ENCODE measurements at places on chromosomes 5 and 9.

DNA sequence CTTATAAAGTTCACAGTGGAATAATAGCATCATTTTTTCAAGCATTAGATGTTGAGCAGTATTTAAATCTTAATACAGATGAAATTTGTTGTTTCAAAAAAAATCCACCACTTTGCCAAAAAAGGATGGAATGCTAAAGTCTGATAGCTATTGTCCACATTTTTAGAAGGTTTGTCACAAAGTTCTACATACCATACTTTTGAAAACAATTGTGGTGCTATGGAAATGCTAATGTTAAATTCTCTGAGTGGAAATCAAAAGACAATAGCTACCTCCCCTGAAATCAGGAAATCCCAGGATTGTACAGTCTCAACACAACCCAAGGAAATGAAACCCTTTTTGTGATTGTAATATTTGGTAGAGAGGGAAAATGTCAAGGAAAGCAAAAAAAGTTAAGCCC, 19.3 kb upstream of the GRAMD2B start:
- peak; percentile 81 for DNase-seq

DNA sequence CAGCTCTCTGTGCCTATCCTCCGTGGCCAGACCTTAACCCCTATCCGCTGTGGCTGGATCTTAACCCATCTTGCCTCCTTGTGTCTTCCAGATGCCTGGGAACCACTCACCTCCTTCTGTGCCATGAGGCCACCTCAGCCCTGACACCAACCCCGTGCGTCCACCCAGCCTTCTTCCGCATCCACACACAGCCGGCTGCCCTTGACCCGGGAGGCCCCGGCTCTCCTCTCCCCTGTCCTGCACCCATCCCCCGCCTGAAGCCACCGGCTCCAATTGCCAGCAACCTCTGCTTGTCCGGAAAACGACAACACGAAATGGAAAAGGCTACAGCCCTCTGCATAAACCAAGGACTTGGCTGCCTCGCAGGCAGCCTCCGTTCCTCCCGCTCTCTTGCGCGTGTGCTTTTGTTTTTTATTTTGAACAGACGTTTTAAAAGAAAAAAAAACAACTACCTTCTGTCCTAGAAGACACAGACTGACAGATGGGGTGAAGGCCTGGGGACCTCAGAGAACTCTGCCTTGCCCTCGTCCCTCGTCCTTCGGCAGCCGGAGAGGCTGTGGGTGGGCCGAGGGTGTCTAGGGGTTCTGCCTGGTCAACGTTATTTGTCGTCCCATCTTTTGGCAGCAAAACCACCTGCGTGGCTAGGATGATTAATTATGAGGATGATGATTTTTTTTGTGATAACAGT, 32.5 kb upstream of the HMCN2 start:
- no peak for DNase-seq

- no peak for DNase-seq
These were observed 349.1 kb downstream of the CTNND2 start for GRCh38 chr5:11555171-11555570.

DNA sequence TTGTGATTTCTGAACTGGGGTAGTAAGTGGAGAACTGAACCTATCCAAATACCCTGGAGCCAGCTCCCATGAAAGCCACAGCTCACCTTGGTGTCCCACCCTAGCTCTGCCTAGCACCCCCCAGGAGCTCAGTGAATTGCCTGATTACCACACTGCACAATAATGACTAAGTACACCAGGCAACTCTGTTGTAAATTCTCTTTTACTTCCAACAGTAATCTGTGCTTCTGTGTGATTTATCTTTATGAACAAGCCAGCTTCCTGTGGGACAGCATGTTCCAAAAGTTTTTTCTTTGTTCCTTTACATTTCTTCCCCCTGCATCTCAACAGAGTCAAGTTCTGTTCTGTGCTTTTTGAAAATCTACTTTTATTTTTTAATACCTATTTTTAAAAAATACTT, 22.1 kb upstream of the GRPEL2 start:
- no peak for DNase-seq

DNA sequence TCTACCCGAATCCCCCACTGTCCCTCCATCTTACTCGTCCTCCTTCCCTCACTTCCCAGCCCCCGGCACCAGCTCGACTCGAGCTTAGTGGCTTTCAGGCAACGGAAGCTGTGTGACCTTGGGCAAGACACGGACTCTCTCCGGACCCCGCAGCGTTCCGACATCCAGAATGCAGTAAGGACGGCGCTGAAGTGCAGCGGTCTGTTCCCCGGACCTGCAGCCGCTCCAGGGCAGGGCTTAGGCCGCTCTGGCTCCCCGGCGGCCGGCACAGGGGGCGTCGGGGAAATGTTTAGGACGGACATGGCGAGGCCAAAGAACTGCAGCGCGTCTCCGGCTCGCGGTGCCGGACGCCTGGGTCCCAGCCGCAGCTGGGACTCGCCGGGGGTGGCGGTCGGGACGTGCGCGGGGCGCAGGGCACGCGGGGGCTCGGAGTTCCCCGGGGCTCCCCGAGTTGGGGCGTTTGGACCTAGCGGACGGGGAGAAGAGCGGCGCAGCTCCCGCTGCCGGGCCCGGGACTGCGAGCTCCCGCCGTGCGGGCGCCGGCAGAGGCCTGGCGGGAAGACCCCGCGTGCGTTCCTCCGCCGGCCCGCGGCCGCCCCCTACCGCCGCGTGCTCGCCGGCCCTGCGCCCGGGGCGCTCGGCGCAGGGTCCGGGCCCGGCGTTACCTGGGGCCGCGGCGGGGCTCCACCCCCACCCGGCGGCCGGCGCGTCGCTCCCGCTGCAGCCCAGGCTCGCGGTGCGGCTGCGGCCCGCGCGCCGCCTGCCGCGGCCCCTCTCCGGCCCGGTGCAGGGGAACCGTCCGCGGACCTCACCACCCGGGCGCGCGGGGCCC, 5.6 kb upstream of the RNF44 start:
- DNase-seq: peak; percentile 23

GRCh38 chr5:76682387-76682786, 33.5 kb upstream of the F2R start:
- DNase-seq: no peak

DNA sequence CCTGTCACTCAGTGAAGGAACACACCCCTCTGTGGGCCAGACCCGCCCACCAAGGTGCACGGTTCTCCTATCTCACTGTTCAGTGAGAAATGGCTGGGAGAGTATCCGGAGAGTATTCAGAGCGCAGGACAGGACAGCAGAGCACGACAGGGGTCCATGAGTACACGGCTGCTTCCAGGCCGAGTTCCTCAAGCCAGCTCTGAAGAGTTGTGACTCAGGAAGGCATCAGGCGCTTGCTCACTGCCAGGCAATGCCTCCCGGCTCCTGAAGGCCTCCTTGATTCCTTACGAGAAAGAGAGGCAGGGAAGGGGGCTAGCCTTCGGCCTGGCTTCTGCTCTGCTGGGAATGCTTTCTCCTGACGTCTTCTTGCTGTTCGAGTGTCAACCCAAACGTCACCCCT, 132.1 kb upstream of the PPP1R26 start:
- DNase-seq: no peak

- no peak for DNase-seq
These were observed 78.2 kb downstream of the ATP10B start for GRCh38 chr5:160773646-160774410.

GRCh38 chr5:90071066-90071465, 338.5 kb downstream of the CETN3 start:
- peak; percentile 29 for DNase-seq

DNA sequence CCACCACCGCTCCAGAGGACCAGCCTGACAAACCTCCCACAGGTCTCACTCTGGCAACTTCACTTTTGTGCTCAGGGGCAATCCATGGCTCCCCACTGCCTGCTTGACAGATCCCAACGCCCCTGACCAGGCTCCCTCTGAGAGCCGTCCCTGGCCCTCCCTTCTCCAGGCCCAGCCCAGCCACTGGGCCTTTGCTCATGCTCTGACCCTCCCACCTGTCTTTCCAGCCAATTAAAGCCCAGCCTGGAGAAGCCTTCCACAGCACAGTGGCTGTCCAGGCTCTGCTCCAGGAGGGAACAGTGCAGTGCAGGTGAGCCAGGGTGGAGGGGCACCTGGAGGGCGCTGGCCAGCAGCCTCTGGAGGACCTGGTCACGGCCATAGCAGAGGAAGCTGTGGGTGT, 3.3 kb downstream of the ENTPD2 start:
- no peak for DNase-seq

DNA sequence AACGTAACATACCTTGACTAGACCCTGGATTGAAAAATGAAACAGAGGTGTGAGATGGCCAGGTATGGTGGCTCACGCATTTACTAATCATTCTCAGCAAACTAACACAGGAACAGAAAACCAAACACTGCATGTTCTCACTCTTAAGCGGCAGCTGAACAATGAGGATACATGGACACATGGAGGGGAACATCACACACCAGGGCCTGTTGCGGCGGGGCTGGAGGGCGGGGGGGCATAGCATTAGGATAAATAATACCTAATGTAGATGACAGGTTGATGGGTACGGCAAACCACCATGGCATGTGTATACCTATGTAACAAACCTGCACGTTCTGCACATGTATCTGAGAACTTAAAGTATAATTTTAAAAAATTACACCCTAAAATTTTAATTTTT, 15.9 kb downstream of the RAPGEF6 start:
- no peak for DNase-seq

DNA sequence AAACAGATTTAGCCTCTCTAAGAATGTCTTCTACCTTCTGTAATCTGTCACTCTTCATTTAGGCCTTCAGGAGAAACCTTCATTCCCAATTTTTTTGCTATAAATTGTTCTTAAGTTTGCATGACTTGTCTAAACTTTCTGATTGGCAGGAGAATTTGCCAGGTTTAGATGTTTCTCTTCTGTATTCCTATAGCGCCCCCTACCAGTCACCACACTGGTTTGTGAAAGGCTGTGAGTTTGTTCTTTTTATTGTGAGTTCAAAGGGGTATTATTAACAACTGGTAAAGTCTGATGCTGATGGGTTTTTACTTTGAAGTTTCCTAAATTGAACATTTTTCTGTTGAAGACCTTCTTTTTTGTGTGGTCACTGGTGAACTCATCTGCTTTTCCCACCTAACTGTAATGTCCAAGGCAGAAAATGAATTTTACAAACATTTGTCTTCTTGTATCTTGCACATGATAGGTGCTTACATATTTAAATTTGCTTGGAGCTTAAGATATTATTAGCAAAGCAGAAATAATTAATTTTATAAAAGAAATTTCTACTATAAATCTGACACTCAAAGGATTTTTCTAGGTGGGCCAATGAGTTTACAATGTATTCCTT, 18.4 kb upstream of the F2RL2 start:
- peak; percentile 80 for DNase-seq

GRCh38 chr5:144142139-144142823, 28.2 kb downstream of the YIPF5 start:
- DNase-seq: peak; percentile 73

DNA sequence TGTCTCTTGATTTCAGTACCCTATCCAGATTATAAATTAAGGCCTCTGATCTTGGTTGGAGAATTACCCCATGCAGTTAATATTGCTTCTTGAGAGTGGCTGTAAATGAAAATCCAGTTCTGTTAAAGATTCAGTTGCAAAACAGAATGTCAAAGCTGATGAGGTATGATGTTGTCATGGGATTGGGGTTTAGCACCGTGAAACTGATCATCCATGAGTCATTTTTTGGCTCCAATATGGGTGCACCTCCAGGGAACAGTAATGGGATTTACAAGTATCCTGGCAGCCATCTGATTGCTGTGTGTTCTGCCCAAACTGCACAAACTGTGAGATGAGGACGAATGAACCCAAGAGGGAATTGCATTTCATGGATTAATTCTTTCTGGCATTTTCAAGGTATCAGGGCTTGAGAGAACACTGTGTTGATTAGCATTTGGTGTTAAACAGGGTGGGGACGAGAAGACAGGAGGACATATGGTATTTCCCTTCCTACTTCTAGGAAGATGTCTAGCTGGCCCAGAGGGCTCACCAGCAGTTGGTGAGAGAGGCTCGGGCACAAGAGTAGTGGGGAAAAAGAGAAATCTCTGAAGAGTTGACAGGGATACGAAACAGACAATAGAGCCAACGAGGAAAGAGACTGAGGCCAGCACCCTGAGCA, 214.7 kb downstream of the GAS1 start:
- DNase-seq: peak; percentile 83

GRCh38 chr9:137499416-137499815, 40.3 kb upstream of the NSMF start:
- no peak for DNase-seq

DNA sequence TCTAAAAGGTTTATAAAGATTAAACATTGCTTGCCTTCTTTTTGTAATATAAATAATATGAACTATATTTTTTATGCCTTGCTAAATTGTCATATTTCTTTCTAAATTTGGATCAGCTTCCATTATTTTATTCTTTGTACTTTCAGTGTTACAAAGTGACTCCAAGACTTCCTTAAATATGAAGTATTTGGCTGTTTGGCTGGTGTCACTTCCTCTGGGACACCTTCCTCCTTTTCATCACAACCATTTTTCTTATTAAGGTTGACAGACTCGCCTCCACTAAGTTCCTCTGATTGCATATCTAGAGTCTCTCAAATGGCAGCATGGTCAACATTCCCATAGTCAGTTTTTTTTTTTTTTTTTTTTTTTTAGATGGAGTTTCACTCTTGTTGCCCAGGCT, 73.8 kb upstream of the SLC1A1 start:
- no peak for DNase-seq

DNA sequence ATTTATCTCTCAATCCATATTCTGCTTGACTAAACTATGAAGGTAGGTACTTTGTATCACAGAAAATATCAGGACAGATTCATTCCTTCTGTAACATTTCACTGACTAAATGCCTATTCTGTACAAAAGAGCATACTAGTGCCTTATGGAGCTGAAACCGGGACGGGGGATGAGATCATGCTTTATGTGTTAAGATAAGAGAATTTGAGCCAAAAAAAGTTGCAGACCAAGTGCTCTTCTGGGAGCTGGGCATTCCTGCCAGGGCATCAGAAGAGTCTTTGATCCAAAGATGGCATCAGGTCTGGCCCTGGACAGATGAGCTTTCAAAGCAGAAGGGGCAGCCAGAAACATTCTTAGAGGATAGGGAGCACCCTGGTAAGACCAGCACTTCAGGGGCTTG, 27.5 kb upstream of the GLIPR2 start:
- DNase-seq: no peak

DNA sequence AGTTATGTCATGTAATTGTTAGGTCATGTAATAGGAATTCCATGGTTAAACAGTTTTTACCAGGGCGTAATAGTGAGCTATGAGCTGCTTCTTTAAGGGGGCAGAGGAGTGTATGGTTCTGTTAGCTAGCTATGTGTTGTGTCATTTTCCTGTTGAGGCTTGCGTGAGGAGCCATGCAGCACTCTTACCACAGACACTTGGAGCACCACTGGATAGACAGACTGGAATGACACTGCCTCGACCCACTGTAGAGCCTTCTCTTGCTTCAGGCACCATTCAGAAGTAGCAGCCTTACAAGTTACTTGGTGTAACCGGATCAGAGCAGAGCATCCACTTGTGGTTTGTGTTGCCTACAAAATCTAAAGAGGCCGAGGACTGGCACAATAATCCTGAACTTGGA, 28.3 kb upstream of the STOM start:
- peak; percentile 100 for DNase-seq

GRCh38 chr9:96031366-96031824, 155.9 kb downstream of the ERCC6L2 start:
- DNase-seq: no peak

GRCh38 chr5:181243564-181244343, at the start of gene RACK1:
Gene RACK1 (minus strand): TSS chr5:181243906. CDS start chr5:181243800, 106 bp downstream.
- peak; percentile 93 for DNase-seq
